ENCODE measurements at places on chromosomes 4 and X.

DNA sequence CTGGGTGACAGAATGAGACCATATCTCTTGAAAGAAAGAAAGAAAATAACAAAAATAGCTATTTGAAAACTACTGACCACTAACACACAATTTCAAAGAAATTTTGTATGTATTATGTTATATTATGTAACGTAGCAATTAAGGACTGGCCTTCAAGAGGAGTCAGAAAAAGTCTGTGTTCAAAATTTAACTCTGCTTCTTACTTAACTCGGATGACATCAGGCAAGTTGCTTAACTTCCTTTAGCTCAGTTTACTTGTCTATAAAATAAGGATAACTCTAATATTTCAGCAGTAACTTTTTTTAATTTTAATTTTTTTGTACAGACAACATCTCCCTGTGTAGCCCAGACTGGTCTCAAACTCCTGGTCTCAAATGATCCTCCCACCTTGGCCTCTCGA, 14.6 kb upstream of the PRSS12 start:
- no peak for DNase-seq

DNA sequence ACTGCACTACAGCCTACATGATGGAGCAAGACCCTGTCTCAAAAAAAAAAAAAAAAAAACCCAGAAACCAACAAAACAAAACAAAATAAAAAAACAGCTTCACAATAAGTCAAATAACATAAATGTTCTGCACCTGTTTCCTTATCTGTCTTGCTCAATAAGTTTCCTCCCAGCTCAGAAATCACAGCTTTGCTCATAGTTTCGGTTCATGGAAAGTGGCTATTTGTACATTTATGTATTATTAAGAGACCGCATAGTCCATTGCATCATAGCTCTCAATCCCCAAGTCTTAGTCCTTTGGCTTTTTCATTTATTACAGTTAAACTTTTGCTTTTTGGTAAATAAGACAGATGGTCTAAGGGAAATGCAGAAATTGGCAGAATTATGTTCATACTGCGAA, 24.4 kb upstream of the CFAP299 start:
- DNase-seq = no peak

DNA sequence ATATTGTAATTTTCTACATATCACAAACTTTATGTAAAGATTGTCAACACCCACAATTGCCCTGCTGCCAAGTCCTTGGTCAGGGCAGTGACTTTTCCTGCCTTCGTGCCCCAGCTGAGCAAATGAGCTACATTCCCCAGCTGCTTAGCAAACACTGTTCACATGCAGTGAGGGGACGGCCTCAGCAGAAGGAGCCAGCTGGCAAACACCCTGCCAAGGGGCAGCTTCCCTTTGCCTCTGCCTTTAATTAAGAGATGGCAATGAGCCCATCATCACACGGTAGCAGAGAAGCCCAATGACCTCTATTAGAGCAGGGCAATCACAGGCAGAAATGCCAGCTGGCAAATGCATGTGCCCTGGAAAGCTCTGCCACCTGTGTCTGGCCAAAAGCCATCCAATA, 253.4 kb downstream of the EPHA5 start:
- peak; percentile 91 for DNase-seq

GRCh38 chr4:159382856-159383561, 280.1 kb downstream of the RAPGEF2 start:
- DNase-seq = no peak

DNA sequence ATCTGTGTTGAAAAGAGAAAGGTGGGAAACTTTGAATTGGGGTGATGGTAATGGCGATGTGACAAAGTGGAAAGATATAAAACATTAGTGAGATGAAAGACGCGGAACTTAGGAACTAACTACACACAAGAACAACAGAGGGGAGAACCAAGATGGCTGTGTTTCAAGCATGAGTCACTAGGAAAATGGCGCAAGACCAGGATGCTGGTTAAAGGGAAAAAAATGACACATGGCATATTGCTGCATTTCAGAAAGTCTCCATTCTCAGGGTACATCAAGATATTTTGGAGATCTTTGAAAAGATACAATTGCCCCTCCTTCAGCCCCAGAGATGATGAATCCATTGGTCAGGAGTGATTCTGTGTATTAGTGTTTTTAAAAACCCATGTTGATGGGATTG, 164.4 kb downstream of the FBXO8 start:
- no peak for DNase-seq
